ENCODE measurements at places on chromosomes 7 and 10.

DNA sequence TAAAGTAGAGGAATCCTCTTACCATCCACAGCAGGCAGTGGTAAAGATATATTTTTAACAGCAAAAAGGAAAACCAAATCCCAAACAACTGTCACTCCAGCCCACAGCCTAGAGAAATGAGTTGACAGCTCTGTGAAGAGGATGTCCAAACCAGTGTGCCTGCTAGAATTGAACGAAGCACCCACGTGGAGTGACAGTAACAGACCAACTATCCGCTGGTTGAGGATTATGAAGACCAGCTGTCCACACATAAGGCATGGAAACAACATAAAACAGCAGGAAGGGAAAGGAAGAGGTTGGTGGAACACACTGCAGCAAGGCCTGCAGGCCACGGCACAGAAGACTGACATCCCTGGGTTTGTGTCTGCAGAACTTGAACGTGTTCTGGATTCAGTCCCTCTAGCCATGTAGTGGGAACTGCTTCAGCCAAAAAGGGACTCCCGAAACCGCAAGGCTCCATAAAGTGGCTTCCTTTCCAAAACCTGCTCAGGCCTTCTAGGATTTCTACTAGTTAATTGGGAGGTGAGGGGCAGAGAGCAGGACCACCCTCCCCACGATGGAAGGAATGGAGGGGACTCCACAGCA lies 324.4 kb downstream of the BICC1 start:
- no peak for DNase-seq

- DNase-seq: no peak
Measured at GRCh38 chr7:151082141-151083070, 887 bp downstream of the TMUB1 start.

- no peak for DNase-seq
Measured at GRCh38 chr7:95213148-95213547, 111.2 kb downstream of the PON1 start.

DNA sequence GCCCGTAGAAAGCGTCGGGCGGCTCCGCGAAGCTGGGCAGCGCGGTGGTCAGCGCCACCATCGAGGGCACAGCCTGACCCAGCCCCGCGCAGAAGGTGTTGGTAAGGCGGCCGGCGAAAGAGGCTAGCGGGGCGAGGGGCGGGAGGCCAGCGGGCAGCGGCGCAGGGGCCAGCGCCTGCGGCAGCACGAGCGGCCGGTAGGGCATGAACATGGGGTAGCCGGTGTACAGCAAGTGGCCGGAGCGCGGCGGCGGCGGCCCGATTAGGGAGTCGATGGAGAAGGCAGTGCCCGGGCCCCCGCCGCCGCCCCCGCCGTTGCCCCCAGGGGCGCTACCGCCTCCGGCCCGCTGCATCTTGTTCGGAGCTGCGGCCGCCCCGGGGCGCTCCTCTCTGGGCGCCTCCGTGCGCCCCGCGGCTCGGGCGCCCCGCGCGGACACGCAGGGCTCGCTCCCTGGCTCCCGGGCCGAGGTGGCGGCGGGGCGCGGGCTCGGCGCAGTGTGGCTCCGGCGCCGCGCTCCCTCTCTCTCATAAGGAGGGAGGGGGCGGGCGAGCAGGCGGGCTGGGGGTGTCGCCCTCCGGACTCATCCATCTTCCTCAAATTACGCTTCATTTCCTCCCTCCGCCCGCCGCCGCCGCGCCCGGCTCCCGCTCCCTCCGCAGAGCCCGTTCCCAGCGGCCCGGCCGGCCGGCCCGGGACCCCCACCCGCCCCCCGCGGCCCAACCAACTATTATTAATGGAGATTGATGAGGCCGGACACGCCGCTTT lies at the start of gene GBX1:
Gene GBX1, minus strand, starts transcription at position 498 of the 765 bp plus-strand sequence. Its CDS starts 146 bp downstream, at position 352.
- no peak for DNase-seq

DNA sequence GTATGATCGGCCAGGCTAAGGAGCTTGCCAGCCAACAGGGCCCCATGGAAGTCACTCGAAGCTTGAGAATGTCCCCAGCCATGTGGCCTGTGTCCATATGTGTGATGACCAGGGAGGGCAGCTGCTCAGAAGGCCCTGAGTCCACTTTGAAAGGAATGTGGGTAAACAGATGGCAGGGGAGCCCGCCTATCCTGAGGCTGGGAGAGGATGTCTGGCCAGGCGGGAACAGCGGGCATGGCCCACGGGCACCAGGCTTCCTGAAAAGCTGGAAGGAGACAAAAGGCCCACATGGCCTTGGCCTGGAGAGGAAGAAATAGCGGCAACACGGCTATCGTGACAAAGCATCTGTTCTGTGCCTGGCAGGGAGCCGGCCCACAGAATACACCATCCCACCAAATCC lies 137.9 kb upstream of the PPIF start:
- no peak for DNase-seq

GRCh38 chr7:141320287-141320686 lies 230.9 kb upstream of the AGK start:
- no peak for DNase-seq

- DNase-seq: no peak
Measured at GRCh38 chr7:111126987-111127386, 36.1 kb downstream of the LRRN3 start.

DNA sequence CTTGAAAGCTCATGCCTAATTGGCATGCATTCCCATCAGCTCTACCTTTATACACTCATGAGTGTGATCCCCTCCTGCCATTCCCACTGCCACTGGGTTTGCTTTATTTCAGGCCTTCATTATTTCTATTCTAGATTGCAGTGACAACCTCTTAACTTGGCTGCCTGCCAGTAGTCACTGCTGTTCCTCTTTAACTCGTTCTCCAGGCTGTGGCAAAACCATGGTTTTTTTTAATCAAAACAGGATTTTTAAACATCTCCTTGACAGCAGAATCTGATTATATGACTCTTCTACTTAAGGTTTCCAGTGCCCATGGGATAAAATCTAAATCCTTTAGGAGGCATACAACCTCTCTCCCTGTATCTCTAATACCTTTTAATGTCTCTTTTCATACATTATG lies 223.7 kb upstream of the PCDH15 start:
- DNase-seq: no peak

DNA sequence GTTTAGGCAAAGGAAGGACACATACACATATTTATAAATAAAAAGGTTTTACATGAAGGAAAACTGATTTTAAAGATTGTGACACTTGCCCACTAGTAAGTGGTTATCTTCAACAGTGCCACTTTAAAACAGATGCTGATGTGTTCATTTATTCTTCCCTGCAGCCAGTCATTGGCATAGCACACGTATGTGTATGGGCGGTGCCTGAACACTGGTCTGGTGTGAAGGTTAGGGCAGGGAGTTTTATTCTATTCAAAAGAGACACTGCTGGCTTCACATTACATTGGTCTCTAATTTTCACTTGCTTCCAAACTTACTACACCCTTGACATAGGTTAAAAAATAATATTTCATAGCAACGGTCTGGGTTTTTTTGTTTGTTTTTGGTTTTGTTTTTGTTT lies 57.9 kb downstream of the NOD1 start:
- DNase-seq: no peak

- no peak for DNase-seq
Measured at GRCh38 chr7:139562961-139563565, 39.6 kb downstream of the CLEC2L start.

DNA sequence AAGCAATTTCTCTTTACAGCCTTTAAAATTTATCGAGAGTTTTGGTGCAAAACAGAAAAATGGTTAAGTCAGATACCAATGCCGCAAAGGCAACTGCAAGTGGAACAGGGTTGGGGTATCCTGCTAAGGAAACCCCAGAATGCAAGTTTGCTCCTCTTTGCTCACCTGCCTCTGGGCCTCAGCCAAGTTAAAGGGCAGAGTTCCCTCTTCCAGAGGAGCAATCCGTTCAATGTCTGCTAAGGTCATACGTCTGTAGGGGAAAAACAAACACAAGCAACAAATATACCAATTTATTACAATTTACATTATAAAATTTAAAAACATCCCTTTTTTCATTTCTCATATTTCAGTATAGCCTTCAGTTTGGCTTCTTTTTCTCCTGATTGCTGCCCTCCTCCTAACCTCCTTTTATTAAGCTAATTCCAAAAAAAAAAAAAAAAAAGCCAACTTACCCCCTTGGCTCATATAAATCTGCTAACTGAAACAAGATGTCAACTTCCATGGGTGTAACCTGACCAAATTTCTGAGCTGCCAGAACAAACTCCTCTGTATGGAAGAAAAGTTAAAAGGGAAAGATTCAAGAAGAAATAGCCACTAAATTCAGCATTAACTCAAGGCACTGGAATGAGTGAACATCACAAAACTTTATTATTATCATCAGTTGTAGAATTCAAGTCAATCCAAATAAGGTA lies 132.6 kb downstream of the SLC25A13 start:
- DNase-seq: no peak

DNA sequence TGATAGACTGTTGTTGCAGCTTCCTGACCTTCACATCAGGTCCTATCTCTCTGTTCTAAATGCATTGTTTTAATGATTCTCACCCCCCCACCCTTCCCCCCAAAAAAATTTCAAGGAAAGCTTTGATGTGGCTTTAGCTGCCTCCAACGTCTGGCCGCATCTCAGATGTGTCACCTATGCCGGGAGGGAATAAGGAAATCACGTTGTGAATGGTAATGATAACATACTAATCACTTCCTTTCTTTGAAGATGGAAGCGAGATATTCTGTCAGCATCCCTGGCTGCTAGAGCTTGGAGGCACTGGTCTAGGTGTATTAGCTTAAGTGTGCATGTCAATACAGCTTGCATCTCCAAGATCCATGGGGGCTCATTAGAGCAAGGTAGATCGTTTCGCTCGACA lies 89.6 kb downstream of the VTI1A start:
- DNase-seq: no peak

GRCh38 chr7:26525398-26526264 lies 234.0 kb downstream of the SNX10 start:
- DNase-seq: peak; percentile 78

DNA sequence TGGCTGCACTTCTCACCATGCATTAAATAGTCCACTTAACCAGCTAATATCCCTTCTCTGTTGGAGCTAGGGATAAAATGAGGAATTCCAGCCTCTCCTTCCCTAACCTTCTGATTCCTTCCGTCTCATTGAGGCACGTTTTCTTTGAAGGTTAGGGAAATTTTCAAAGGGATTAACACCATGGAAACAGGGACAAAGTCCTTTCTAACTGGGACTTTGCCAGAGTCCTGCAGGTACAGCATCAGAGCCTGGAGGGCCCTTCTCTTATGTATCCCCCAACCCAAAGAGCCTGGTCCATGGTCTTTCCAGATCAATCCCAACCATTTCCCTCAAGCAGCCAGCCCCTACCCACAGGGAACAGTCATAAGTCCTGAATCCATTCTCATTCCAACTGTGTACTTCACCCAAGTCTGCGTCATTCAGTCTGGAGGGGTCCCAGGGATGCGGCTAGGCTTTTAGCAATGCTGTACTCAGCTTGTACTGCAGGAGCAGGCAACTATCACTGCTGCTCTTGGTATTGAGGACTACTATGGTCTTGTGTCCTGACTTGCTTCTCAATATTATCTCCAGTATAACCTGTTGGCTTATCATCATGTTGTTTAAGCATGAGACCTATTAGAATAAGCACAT lies 34.6 kb upstream of the CROT start:
- no peak for DNase-seq

GRCh38 chr7:19106241-19107080 lies 11.0 kb downstream of the TWIST1 start:
- DNase-seq: peak; percentile 23

- DNase-seq: no peak
Measured at GRCh38 chr7:158973941-158974785, 117.8 kb downstream of the DYNC2I1 start.

All from NCI-H1092 (cell line).